NCI-H1048 (cell line): ENCODE measurements at places on chromosomes 3 and 15.

DNA sequence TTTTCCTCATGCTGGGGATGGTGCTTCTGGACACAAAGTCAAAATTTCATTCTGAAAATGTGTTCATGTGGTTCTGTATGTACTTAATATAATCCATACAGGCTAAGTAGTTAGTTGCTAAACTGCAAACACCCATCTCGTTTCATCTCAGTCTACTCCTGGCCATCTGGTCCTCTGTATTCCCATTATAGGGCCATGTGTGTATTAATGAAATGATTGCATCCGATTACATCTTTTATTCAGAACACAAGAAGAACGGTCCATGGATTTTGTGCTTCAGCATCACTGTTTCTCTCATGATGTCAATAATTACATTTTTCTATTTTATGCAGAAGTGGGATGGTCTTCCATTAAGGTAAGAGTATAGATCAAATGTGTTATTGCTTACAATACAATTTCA lies 6.1 kb upstream of the GJD2 start:
- no peak for DNase-seq

- no peak for DNase-seq
These were observed 840.8 kb upstream of the CFAP20DC start for GRCh38 chr3:59890639-59891038.

GRCh38 chr3:152195206-152195605 lies 73.5 kb upstream of the MBNL1 start:
- DNase-seq = no peak

DNA sequence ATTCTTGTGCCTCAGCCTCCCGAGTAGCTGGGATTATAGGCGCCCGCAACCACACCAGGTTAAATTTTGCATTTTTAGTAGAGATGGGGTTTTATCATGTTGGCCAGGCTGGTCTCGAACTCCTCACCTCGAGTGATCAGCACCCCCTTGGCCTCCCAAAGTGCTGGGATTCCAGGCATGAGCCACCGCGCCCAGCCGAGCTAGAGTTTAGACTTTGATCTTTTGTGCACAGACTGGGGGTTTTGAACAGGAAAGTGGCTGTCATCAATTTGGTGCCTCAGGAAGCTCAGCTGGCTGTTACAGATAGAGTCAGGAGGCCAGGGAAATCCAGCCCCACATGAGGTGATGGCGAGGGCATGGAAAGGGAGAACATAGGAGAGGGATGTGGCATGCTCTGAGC lies 19.3 kb upstream of the IREB2 start:
- DNase-seq = no peak

DNA sequence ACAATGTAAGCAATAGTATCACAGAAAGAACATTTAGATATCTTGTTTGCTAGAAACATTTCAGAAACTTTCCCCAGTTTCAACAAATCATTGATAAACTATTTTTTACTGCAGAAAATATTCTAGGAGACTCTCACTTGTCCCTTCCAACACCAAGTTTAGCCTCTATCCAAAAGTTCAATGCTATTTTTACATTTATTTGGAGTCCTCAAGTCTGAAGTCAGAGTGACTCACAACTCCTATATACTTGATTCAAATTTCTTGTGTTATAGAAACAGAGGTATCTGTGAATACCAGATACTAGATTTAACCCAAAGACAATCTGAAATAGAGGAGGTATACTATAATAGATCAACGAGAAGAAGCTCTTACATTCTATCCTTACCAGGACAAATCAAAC lies 49.6 kb downstream of the RFX7 start:
- DNase-seq = no peak

- DNase-seq = no peak
These were observed 185.6 kb downstream of the APBA2 start for GRCh38 chr15:29071232-29071881.

DNA sequence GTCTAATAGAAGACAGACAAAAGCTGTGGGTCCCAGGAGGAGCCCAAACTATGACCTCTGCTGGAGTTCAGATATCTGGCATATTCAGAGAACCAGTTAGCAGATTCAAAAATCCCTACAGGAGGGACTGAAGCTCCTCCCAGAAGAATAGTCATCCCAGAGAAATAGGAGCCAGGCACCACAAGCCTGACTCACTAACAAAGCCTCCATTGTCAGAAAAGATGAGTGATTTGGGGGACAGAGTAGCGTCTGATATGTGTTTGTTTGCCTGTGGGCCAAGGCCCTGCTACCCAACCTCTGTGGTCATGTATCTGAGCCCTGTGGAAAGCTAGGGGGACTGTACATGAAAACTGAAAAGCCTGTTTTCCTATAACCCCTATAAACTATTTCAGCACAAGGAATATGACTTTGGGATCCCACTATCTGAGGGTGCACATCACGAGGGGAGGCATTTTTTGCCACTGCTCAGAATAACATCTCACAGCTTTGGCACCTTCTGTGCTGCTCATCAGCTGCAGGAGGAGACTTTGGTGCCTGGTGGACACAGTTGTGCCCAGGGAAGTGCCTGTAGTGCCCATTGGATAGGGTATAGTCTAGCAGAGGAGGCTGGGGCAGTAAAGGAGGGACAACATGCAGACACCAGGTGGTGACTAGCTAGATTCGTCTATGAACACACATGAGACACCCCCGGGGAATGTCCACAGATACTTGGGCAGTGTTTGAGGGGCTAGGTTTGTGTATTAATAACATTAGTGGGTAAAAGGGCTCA lies 9.7 kb upstream of the LARP6 start:
- DNase-seq = no peak

- no peak for DNase-seq
These were observed 41.1 kb downstream of the IGF1R start for GRCh38 chr15:98689431-98689861.

GRCh38 chr3:101203411-101203810 lies 117.0 kb downstream of the IMPG2 start:
- no peak for DNase-seq

DNA sequence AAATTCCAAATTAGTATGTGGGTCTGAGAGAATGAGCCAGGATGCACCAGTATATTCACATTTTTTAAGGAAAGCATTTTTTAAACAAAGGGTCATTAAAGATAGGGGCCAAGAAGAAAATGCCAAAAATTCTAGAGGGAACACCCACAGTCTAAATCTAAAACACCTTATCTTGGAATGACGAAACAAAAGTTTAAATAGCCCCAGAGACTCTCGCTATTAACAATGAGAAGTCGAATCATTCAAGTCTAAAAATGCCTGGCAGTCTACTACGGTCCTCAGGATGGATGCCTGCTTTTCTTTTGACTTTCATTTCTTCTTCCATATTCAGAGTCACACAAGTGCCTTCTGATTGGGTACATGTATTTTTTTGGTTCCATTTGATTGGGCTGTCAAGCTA lies 66.3 kb downstream of the SSUH2 start:
- no peak for DNase-seq
